ENCODE measurements at places on chromosomes 13 and 19. TPM values are rescaled to one million over a fixed set of nuclear protein-coding genes. Genes with fewer than 3 reads are reported as not detected.
A peak's percentile ranks its signal among the peaks of the same experiment; 100 is the strongest.

GRCh38 chr13:95133498-95133897 lies 167.8 kb downstream of the ABCC4 start:
- H3K27me3 ChIP-seq, result no peaks in the 10 kb centered on the region
- no peak overlapping the region for H3K27ac ChIP-seq
- DNase-seq, result no peak
- H3K36me3 ChIP-seq, result no peaks in the 10 kb centered on the region
- no peaks in the 10 kb centered on the region for H3K4me1 ChIP-seq

DNA sequence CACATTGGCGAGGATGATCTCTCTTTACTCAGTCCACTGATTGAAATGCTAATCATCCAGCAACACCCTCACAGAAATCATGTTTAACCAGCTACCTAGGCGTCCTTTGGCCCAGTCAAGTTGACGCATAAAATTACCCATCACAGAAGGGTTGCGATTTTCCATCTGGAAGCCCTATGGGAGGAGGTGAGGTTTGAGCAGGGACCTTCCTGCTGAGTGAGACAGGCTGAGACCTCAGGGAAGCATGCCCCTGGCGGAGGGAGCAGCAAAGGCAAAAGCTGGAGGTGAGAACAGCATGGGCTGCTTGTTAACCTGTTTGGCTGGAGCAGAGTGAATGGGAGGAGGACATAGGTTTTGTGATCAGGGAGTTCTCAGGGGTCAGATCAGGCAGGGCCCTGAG lies 7.3 kb downstream of the TTC9B start:
- no peak for DNase-seq
- no peaks in the 10 kb centered on the region for H3K4me1 ChIP-seq
- no peaks in the 10 kb centered on the region for H3K27me3 ChIP-seq
- no peak overlapping the region for H3K4me3 ChIP-seq

The TNFSF9 gene
- 11.3 TPM for total RNA-seq

- H3K27ac ChIP-seq, result no peak overlapping the region
- no peaks in the 10 kb centered on the region for H3K36me3 ChIP-seq
- no peaks in the 10 kb centered on the region for H3K4me1 ChIP-seq
- no peaks in the 10 kb centered on the region for H3K27me3 ChIP-seq
- no peak overlapping the region for H3K4me3 ChIP-seq
These were observed 133.5 kb downstream of the TRPC4 start for GRCh38 chr13:37736045-37736444.

GRCh38 chr19:41535029-41535622 lies 40.8 kb upstream of the CEACAM21 start:
- no peaks in the 10 kb centered on the region for H3K36me3 ChIP-seq
- no peak for DNase-seq
- no peaks in the 10 kb centered on the region for H3K27me3 ChIP-seq
- H3K4me1 ChIP-seq, result peaks cover 46% of the 10 kb centered on the region
- H3K27ac ChIP-seq, result no peak overlapping the region

DNA sequence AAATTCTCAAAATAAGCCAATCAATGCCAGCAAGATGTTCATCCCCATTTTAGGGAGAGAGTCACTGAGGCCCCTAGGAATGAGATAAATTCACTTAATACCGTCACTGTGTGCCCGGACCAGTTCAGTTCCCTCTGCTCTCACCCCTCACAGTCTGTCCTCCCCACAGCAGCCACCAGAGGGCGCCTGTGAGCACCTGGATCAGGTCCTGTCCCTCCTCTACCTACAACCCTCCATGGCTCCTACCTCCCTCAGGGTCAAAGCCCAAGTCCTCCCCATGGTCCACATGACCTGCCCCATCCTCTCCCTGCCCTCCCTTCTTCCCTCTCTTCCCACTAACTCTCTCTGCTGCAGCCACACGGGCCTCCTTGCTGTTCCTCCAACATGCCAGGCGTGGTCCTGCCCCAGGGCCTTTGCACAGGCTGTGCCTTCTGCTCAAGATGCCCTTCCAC lies 42.0 kb upstream of the NFIC start:
- H3K36me3 ChIP-seq, result no peaks in the 10 kb centered on the region
- no peaks in the 10 kb centered on the region for H3K27me3 ChIP-seq
- peak; percentile 40 for DNase-seq
- H3K4me3 ChIP-seq, result no peak overlapping the region
- no peak overlapping the region for H3K27ac ChIP-seq

DNA sequence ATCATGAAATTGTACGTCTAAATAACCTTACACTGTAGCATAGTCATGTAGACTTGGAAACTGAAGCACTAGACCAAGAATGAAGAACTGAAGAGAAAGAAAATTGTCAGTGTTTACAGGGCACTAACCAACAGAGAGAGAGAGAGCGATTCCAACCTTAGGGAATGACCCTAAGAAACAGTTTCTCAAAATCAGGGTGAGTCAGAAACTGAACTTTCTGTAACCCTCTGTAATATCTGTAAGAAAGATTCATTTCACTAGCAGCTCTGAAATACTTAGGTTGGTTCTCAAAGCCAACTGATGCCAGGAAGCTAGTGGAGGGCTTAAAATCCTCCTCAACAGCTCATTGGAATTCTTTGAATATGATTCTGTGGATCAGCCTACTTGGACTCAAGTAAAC lies 936.9 kb downstream of the EFNB2 start:
- no peak overlapping the region for H3K4me3 ChIP-seq
- H3K27ac ChIP-seq, result no peak overlapping the region
- no peaks in the 10 kb centered on the region for H3K27me3 ChIP-seq
- DNase-seq, result no peak

- H3K36me3 ChIP-seq, result no peaks in the 10 kb centered on the region
- no peak overlapping the region for H3K4me3 ChIP-seq
- DNase-seq, result no peak
These were observed 3.3 kb upstream of the GPR183 start for GRCh38 chr13:99310382-99311031.

The VSTM1 gene
- not detected for total RNA-seq

DNA sequence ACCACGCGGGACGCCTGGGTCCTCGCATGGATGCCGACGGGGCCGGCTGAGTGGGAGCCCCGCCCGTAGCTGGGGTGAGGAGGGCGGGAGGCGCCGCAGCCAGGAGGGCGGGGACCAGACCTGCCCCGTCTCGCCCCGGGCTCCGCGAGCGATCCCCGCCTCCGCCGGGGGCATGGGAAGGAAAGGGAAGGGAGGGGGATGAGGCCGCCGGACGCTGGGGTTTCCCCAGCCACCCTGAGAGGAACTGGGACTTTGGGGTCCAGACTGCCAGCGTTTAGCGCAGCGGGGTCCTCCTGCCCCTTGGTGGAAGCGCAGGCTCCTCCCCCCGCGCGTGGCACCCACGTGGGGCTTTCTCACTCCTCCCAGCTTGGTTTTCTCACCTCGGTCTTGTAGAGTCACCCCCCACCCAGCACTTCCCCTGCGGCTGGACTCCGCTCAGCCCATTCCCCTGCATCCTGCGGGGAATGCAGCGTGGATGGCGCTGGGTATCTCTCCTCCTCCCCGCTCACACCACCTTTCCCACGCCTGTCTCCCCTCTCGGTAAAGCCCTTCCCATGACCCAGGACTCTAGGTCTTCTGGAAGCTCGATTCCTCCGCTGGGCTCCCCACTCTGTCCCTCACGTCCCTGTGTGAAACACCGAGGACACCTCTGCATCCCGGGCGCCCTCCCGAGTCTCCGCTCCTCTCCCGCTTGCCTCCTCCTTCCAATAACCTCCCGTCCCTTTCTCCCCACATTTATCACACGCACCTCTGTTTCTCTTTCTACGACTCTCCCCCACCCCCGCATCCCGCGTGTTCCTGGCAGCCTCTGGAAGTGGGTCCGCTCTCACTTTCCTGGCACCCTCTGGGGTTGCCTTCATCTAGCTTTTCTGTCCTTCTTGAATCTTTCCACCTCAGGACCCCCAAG lies 2.1 kb downstream of the TGFB1 start:
- DNase-seq, result peak; percentile 88
- H3K27me3 ChIP-seq, result no peaks in the 10 kb centered on the region
- H3K4me3 ChIP-seq, result peak overlapping the region; percentile 97
- peaks cover 57% of the 10 kb centered on the region for H3K4me1 ChIP-seq

The APOC4 gene
- total RNA-seq, result not detected

The BCAM gene
- not detected for total RNA-seq

GRCh38 chr19:40614622-40615411 lies 13.6 kb downstream of the LTBP4 start:
- peak overlapping the region; percentile 74 for H3K27ac ChIP-seq
- peaks cover 8% of the 10 kb centered on the region for H3K36me3 ChIP-seq
- no peaks in the 10 kb centered on the region for H3K27me3 ChIP-seq
- H3K4me1 ChIP-seq, result peaks cover 34% of the 10 kb centered on the region

DNA sequence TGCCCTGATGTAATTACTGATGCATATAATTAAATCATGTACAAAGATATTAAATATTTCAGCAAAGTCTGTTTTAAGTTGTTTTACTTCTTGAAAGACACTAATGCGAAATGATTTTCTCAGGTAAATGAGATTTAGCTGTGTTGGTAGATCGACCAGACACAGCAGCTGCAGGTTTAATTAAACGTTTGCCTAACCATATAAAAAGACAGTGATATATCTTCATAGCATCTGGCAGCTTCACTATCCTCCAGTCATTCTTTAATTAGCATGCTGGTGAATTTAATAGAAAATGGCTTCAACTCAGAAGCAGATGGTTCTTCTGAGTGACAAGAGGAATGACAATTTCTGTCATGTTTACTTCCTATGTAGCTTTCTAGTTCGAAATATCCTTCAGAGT lies 69.3 kb downstream of the NHLRC3 start:
- peaks cover 5% of the 10 kb centered on the region for H3K27me3 ChIP-seq
- no peak overlapping the region for H3K4me3 ChIP-seq
- H3K27ac ChIP-seq, result no peak overlapping the region
- H3K36me3 ChIP-seq, result no peaks in the 10 kb centered on the region
- H3K4me1 ChIP-seq, result no peaks in the 10 kb centered on the region

GRCh38 chr19:5679289-5680083 lies 830 bp downstream of the MICOS13 start:
- no peaks in the 10 kb centered on the region for H3K36me3 ChIP-seq
- H3K4me3 ChIP-seq, result peak overlapping the region; percentile 99
- H3K4me1 ChIP-seq, result peaks cover 21% of the 10 kb centered on the region
- H3K27ac ChIP-seq, result peak overlapping the region; percentile 98
- no peaks in the 10 kb centered on the region for H3K27me3 ChIP-seq

DNA sequence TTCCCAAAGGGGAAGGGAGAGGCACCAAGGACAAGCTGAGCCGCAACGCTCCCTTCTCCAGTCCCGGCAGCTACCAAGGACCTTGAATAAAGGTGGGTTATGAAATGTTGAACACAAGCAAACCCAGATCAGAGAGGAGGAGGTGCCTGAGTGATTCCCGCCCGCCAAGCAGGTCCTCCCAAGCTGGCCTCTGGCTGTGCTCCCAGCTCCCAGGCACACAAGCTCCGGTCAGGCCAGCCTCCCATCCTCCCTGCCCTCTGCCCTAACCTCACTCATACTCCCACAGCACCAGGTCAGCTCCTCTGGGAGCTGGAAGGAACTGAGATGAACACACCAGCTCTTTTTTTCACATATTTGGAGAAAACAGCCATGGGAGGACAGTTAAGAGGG lies 3.7 kb downstream of the NAPA start:
- no peaks in the 10 kb centered on the region for H3K36me3 ChIP-seq
- H3K27me3 ChIP-seq, result no peaks in the 10 kb centered on the region
- peaks cover 40% of the 10 kb centered on the region for H3K4me1 ChIP-seq
- no peak overlapping the region for H3K27ac ChIP-seq

The CAMSAP3 gene
- 0.24 TPM for total RNA-seq

DNA sequence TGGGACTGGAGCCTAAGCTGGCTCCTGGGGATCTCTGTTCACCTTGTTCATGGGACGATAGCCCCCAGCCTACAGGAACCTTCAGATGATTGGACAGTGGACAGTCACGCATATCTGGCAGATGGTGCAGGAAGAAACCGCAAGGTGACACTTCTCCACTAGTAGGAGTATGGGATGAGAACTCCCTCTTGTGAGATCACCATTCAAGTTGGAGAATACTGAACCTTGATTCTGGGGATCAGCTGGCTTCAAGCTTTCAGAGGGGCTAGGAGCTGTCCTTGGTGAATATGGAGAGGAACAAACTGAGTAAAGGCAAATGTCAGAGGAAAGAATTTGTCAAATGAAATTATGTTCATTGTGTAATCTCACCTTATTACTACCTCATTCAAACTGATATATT lies 204.5 kb downstream of the PDS5B start:
- H3K4me1 ChIP-seq, result peaks cover 23% of the 10 kb centered on the region
- H3K27me3 ChIP-seq, result no peaks in the 10 kb centered on the region
- no peak for DNase-seq

The RUBCNL gene
- not detected for total RNA-seq

The LRRC63 gene
- total RNA-seq, result 0.55 TPM

The ZNF682 gene
- 10.3 TPM for total RNA-seq

The NLRP4 gene
- total RNA-seq, result not detected

DNA sequence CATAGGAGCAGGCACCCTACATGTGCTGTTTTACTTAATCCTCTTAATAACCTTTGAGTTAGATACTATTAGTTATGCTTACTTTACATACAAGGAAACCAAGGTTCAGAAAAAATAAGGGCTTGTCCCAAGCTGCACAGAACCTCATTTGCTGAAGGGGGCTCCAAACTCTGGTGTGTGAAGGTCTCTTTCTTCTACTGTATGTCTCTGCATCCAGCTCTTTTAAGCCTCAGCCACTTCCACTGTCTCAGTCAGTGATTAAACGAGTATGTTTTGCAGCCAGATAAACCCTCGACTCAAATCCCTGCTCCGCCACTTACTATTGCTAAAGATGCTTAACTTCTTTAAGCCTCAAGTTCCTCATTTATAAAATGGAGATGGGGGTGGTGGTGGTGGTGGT lies 112.4 kb upstream of the WASF3 start:
- H3K4me1 ChIP-seq, result no peaks in the 10 kb centered on the region
- no peaks in the 10 kb centered on the region for H3K27me3 ChIP-seq
- no peak for DNase-seq
- no peaks in the 10 kb centered on the region for H3K36me3 ChIP-seq
- no peak overlapping the region for H3K4me3 ChIP-seq

The SULT2A1 gene
- not detected for total RNA-seq

The DACT3 gene
- 2.5 TPM for total RNA-seq

DNA sequence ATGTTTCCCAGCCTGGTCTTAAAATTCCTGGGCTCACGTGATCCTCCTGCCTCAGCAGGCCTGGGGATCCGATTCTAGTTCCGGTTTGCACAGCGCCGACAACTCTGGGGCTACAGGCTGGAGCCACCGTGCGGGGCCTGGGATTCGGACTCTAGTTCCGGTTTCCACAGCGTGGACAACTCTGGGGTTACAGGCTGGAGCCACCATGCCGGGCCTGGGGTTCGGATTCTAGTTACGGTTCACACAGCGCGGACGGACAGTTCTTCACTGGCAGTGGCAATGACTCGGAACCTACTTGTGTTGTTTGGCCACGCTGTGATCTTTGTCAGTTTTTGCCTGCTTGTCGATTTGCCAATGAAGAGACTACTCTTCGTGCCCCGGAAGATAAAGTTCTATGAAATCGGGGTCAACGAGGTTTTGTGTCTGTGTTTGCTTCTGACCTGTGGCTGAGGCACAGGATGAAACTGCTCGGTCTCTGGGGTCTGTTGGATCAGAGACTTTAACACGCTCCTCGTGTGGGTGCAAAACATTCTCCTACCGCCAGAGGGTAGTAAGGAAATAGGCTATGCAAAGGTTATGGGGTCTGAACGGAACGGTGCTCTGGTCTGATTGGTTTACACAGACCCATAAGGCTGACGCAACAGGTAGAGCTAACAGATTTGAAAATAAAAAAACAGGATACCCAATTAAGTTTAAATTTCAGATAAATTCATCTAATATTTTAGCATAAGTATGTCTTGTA lies 12.1 kb upstream of the ZSCAN1 start:
- no peaks in the 10 kb centered on the region for H3K4me1 ChIP-seq
- H3K36me3 ChIP-seq, result no peaks in the 10 kb centered on the region
- no peak overlapping the region for H3K4me3 ChIP-seq
- no peak overlapping the region for H3K27ac ChIP-seq

GRCh38 chr19:7844405-7844804 lies 14.4 kb downstream of the EVI5L start:
- no peaks in the 10 kb centered on the region for H3K27me3 ChIP-seq
- H3K36me3 ChIP-seq, result no peaks in the 10 kb centered on the region
- no peak overlapping the region for H3K27ac ChIP-seq
- H3K4me1 ChIP-seq, result no peaks in the 10 kb centered on the region
- DNase-seq, result no peak

Data from CD8-positive, alpha-beta memory T cell (primary cell).